Tracheal epithelial cell (primary cell): ENCODE measurements at places on chromosomes 5 and 9. TPM values are rescaled to one million over a fixed set of nuclear protein-coding genes. Genes with fewer than 3 reads are reported as not detected.

Gene ANKRD31
- under 0.01 TPM in 1 of 2 replicates, not detected in the other for total RNA-seq

Gene PPP2CA
- 54.2 and 55.4 TPM in 2 replicates for total RNA-seq

Gene TMEM215
- under 0.01 TPM in 1 of 2 replicates, not detected in the other for total RNA-seq

Gene SARDH
- total RNA-seq: 0.85 and 0.96 TPM in 2 replicates

Gene RORB
- under 0.01 and 0.21 TPM in 2 replicates for total RNA-seq

Gene TAS2R1
- not detected in 2 replicates for total RNA-seq

Gene CTNNA1
- total RNA-seq: 448 and 544 TPM in 2 replicates

Gene PCDHGA7
- 0.21 and 0.24 TPM in 2 replicates for total RNA-seq

Gene SV2C
- total RNA-seq: not detected in 2 replicates

Gene CCNO
- 1.2 and 7.2 TPM in 2 replicates for total RNA-seq

Gene PCDHA11
- total RNA-seq: 0.48 and 1.7 TPM in 2 replicates

Gene TLE4
- 8.0 and 13.0 TPM in 2 replicates for total RNA-seq

Gene LCN12
- 1.2 TPM in 1 of 2 replicates, not detected in the other for total RNA-seq

Gene PCDHGA5
- 0.24 TPM in 1 of 2 replicates, not detected in the other for total RNA-seq

Gene NPR3
- total RNA-seq: 2.9 and 12.8 TPM in 2 replicates

Gene ANKRD20A1
- not detected in 2 replicates for total RNA-seq

Gene C1QTNF3
- 0.43 and 0.48 TPM in 2 replicates for total RNA-seq

Gene CA9
- total RNA-seq: 9.6 and 35.2 TPM in 2 replicates

Gene PCDHGA4
- 0.24 TPM in 1 of 2 replicates, not detected in the other for total RNA-seq

Gene POU5F2
- under 0.01 and 0.43 TPM in 2 replicates for total RNA-seq

Gene IFNK
- total RNA-seq: not detected in 2 replicates

Gene YTHDC2
- total RNA-seq: 12.3 and 17.9 TPM in 2 replicates

Gene SH2D3C
- total RNA-seq: under 0.01 TPM in 2 replicates

Gene ACTBL2
- total RNA-seq: 0.21 and 2.2 TPM in 2 replicates

Gene GPX8
- total RNA-seq: 19.2 and 21.0 TPM in 2 replicates

Gene ANKRD34B
- total RNA-seq: 0.96 TPM in 1 of 2 replicates, not detected in the other

Gene CLIC3
- total RNA-seq: 4.0 and 4.8 TPM in 2 replicates

Gene CCL19
- not detected in 2 replicates for total RNA-seq

Gene PCDHA1
- not detected in 2 replicates for total RNA-seq

Gene CDH6
- total RNA-seq: 2.3 and 38.6 TPM in 2 replicates

Gene CDK9
- total RNA-seq: 40.1 and 42.2 TPM in 2 replicates

Gene SLC1A1
- total RNA-seq: 0.85 and 8.2 TPM in 2 replicates

Gene SOWAHA
- total RNA-seq: 0.24 TPM in 1 of 2 replicates, not detected in the other

Gene CNTNAP3B
- total RNA-seq: 4.6 and 9.8 TPM in 2 replicates

Gene FCN1
- not detected in 2 replicates for total RNA-seq
